Activated naive CD4-positive, alpha-beta T cell treated with anti-CD3 and anti-CD28 coated beads, Interleukin-2, amount 50 U/mL, for 72 hours (primary cell): ENCODE measurements at places on chromosomes 2 and 18. TPM values are rescaled to one million over a fixed set of nuclear protein-coding genes. Genes with fewer than 3 reads are reported as not detected.

The NT5C1B gene
- not detected for total RNA-seq

The FOXI3 gene
- not detected for total RNA-seq

The POTEC gene
- total RNA-seq, result not detected

The ACVR1C gene
- 2.6 TPM for total RNA-seq

GRCh38 chr2:44813658-44814057, 127.8 kb upstream of the SIX3 start:
- DNase-seq, result no peak

DNA sequence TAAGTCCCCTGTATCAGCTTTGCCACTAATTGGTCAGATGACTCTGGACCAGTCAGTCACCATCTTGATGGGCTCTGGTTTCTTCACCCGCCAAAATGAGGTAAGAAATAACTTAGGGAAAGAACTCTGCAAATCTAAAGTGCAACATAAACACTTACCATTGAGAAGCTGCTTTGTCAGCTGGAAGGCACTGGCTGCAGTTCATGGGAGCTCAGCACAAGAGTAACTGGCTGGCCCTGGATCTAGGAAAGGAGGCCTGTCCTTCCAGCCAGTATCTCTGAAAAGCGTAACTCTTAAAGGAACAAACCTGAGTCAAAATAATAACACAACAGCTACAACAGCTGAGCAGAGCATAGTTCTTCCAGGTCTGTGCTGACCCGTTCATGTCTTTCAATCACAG, 123.9 kb downstream of the CACNB4 start:
- no peak for DNase-seq

DNA sequence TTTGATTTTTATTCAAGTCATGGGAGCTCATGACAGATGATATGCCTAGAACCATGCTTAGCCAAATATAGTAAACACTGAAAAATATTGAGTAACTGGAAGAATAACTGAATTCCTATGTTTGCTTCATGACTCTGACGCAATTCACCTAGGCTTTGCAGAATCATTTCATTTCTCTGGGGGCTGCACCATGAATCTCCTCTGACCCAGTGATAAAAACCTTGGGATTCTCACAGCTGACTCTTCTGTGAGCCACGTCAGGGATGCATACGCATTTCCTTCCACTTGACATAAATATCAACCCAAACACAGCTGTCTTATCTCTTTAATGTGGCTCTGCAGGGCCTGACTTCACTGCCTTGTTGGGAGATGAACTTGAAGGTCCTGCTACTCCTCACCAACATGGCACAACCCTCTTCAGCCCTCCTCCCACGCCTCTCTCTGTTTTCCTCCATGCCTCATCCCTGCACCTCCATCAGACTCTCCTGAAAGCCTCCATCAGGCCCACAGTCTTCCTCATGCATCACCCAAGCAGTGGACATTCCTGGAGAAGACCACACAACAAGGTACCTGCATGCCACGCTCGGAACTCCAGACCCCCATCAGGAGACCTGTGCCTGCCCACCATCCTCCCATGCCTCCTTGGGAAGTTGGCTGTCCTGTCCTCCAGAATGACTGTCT, 29.8 kb downstream of the COL6A3 start:
- no peak for DNase-seq

DNA sequence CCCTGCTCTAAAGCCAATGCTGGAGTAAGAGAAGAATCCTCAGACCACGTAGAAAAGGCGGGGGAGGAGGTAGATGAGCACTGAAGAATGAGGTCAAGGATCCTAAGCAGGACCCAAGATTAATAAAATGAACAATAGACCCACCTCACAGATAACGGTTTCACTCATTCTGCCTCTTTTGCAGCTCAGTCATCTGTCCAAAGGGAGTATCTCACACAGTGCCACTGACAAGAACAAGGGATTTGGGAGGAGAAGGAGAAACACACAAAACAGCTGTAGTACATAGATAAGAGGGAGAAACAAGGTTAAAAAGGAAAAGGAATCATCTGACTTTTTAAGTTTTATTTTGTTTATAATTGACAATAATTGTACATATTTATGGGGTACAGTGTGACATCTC, 30.9 kb upstream of the SULT1C4 start:
- no peak for DNase-seq

- DNase-seq, result no peak
Measured at GRCh38 chr2:4190548-4190947, 487.2 kb downstream of the DCDC2C start.

- no peak for DNase-seq
Measured at GRCh38 chr2:233417282-233417681, 63.0 kb downstream of the DGKD start.

- no peak for DNase-seq
Measured at GRCh38 chr2:221293949-221294742, 278.0 kb downstream of the EPHA4 start.

GRCh38 chr2:159776321-159776720, 21.7 kb downstream of the CD302 start:
- no peak for DNase-seq

DNA sequence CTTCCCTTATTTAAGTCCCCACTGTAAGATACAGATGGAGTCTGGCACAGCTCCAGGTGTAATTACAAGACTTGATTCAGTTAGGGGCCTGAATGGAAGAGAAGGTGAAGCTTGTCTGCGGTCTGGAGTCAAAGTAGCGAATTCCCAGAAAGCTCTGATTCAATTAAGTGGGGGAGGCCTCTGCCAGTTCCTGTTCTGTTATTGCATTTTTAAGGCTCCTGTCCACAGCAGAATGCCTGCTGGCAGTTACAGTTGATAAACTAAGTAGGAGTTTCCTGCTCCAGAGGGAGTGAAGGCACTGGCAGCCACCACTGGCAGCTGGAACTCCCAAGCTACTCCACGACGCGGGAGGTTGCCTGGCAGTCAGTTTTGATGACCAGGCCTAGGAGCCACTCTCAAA, 181.1 kb downstream of the SOCS6 start:
- no peak for DNase-seq

GRCh38 chr18:12782521-12782920, 79.7 kb downstream of the PSMG2 start:
- DNase-seq, result no peak
